ENCODE measurements at places on chromosomes 1 and 21.

DNA sequence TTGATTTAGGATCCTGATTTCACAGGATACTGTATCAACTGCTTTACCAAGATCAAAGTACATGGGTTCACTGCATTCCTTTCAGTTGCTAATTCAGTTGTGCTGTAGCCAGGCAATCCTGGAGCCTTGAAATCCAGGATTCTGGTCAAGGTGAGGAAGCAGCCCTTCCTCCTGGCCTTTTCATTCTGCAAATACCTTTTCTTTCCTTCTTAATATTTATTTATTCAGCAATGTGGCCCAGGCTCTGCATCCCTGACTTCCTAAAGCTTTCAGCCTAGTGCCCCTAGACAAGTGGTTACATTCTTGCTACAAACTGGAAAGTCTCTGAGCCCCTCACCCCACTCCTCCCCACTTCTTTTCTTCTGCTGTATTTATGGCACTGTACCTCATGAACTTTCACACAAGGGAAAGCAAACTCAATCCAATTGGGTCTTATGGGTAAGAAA, 16.2 kb downstream of the LRRC8D start:
- DNase-seq, result no peak

DNA sequence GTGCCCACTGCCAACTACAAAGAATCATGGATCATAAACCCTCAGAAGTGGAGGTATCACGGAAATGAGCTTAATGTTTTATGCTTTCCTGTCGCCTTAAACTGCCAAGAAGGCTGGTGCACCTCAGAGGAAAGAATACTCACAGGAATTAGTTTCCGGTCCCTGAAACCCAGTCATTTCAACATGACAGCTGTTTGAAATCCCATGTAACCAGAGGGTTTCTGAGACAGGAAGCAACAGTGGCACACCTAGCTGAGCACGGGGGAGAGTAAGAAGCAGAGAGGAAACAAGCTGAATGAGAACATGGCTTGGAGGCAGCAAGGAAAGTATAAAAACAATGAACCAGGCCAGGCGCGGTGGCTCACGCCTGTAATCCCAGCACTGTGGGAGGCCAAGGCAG, 3.9 kb downstream of the JAK1 start:
- no peak for DNase-seq

DNA sequence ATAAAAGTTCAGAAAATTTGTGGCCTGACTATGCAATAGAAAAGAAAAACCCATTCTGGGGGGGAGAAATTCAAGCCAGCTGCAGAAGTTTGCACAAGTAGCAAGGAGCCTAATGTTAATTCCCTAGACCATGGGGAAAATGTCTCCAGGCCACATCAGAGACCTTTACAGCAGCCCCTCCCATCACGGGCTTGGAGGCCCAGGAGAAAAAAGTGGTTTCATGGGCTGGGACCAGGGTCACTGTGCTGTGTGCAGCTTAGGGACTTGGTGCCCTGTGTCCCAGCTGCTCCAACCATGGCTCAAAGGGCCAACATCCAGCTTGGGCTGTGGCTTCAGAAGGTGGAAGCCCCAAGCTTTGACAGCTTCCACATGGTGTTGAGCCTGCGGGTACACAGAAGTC, 42.0 kb downstream of the IL23R start:
- no peak for DNase-seq

DNA sequence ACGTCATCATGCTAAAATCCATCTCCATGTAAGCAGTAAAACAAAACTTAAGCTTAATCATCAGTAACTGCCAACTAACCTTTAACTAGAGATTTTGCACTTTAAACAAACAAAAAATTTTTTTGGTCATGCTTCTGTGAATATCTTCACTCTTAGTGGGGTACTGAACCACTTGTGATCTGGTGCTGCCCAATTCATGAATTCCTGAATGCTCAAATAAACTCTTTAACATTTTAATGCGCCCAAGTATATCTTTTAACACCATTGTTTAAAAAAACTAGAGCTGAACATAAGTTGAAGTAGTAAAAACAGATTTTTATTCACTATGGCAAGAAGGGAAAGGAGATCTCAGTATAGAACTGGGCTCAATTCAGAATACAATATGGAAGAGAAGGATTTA, 196.9 kb upstream of the USP24 start:
- no peak for DNase-seq

DNA sequence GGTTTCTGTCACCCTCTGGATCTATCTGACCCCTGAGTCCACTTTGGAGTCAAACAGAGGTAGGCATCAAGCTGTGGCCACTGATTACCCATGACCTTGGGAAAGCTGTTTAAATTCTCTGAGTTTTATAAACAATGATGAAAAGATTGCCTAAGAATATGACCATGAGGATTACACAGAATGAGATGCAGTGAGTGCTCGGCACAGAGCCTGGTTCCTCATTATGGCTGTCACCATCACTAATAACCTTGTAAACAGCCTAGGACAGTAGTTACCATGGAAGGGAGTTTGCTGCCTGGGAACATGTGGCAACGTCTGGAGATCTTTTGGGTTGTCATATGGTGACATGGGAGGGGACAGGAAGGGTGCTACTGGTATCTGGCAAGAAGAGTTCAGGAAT, 248.3 kb upstream of the KAZN start:
- DNase-seq, result no peak

DNA sequence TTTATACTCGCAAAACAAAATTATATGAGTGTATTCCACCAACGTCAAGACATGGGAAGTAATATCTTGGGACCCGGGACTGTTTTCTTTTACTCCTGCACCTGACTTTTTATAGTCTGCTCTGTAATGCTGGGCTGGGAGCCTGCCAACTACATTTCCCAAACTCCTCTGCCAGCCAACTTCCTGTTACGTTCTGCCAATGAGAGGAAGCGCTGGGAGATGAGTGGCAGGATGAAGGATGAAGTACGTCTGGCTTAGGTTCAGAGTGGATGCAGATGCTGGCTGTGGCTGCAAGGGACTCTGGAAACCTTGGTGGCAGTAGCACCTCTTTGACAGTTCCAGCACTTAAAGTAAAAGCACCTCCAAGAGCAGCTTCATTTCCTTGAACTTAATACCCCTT, 59.6 kb downstream of the USP24 start:
- DNase-seq, result peak; percentile 52

- no peak for DNase-seq
Measured at GRCh38 chr1:85976516-85977205, 179.9 kb downstream of the COL24A1 start.

DNA sequence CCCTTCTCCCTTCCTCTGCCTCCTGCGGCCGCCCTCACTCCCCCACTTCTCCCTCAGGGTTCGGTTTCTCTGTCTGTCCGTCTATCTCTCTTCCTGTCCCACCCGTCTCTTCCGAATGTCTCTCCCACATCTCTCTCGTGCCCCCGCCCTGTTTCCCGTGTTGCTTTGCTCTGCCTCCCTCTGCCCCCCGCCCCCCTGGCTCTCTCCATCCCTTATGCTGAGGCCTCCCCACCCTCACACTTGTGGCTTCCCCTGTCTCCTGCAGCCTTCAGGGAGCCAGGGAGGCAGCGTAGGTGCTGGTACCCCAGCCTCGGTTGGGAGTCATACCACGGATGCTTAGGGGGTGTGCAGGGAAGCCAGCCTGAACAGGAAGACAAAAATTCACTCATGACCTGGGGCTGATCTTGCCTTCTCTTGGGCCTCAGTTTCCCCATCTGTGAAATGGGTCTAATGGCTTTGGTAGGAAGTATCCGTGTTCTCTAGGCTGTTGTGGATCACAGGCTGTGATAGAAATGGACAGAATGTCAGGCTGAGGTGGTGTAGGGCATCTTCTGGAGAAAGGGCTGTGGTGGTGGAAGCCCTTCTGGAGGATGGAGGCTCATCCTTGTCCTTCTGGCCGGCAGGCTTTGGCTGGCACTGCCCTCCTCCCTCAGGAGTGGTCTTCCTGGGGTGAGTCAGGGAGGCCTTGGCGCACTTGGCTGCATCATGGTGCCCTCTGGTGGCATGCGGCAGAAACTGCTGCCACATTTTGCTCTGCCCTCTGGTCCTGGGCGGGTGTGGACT, 55.5 kb downstream of the FOXO6 start:
- DNase-seq, result peak; percentile 23

DNA sequence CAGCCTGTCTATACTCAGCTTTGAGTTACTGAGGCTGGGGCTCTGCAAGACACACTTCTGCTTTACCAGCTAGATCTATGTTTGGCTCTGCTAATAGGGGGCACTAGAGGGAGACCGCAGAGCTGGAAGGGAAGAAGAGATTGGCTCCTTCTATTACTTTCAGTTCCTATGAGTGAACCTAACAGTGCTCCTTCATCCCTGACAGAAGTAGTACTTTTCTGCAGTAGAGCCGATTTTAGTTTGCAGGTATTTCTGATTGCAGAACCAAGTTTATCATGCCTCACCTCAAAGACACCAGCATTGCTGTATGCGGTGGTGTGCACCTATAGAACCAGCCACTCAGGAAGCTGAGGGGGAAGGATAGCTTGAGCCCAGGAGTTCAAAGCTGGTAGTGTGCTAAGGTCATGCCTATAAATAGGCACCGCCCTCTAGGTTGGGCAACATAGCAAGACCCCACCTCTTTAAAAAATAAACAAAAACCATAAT, 5.7 kb upstream of the ZDHHC18 start:
- DNase-seq, result no peak

GRCh38 chr1:182897696-182898095, 55.3 kb downstream of the SHCBP1L start:
- DNase-seq, result no peak

- DNase-seq, result no peak
Measured at GRCh38 chr1:58201492-58202106, 344.9 kb downstream of the OMA1 start.

- no peak for DNase-seq
Measured at GRCh38 chr1:225026701-225027100, 97.2 kb downstream of the DNAH14 start.

Measured in hippocampal formation (tissue), 2 donors.